A172 (cell line): ENCODE measurements at places on chromosomes 6 and 20.

- peak; percentile 40 for DNase-seq
These were observed 399.6 kb downstream of the NKAIN2 start for GRCh38 chr6:124203101-124203811.

- DNase-seq, result no peak
These were observed 135.6 kb downstream of the GMDS start for GRCh38 chr6:2109796-2110195.

DNA sequence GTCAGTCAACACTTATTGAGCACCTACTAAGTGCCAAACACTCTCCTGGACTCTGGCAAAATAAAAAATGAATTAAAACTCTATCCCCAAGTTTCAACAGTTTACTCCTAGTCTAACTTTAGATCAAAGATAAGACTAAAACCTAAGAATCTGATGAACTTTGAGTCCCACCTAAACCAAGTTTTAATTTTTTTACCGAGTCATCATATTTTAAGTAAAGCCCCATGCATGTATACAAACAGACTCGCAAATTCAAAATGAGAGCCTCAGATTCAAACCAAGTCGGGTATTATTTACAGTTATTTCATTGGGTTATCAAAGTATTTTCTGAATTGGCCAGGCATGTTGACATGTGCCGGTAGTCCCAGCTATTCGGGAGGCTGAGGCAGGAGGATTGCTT, 28.2 kb downstream of the BNIP5 start:
- no peak for DNase-seq

GRCh38 chr20:62409931-62410745, 3.1 kb upstream of the CABLES2 start:
- DNase-seq, result peak; percentile 65

DNA sequence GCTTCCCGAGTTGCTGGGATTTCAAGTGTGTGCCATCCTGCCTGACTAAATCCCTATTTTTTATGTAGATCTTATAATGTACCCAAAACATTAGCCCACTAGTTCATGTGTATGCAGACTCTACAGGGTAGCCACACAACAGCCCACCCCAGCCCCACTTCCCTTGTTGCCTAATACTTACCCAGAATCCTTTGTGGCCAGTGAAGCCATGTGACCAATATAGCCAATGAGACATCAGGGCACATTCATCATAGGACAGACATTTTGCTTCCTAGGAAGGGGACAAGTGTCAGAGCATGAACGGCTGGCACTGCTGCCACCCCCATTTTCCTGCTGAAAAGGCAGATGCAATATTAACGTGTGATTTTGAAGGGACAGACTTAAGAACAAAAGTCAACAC, 36.0 kb upstream of the TCP11 start:
- DNase-seq, result no peak

- DNase-seq, result no peak
These were observed 39.3 kb upstream of the HIVEP1 start for GRCh38 chr6:11972806-11973205.

GRCh38 chr20:61525781-61526431, 273.8 kb downstream of the CDH4 start:
- no peak for DNase-seq

GRCh38 chr6:16419636-16420336, 181.4 kb downstream of the GMPR start:
- no peak for DNase-seq

DNA sequence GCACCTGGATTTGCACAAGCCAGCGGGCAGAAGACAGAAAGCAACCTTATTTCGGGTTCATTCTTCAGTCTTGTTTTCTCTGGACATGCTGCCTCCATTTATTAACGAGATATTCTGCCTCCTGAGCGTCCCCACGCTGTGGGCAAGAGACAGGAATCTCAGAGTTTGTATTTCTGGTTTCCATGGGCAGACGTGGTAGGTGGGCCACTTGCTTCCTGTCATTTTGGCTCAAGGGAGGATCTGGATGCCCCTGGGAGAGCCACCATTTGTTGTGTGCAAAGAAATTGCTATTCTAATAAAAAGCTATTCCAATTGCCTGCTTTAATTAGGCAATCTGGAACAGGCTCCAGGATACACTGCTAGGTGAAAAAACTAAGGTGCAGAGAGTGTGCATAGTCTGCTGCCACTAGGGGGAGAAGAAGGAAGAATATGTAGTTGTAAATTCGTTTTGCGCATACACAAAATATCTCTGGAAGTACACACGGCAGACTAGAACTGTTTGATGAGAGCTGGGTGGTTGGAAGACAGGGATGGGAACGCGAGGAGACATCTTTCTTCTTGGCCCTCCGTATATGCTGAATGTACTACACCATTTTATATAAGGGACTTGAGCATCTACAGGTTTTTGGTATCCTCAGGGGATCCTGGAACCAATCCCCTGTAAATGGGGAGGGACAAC, 30.1 kb upstream of the SLC16A10 start:
- peak; percentile 46 for DNase-seq

- DNase-seq, result peak; percentile 14
These were observed 174.4 kb upstream of the RIN2 start for GRCh38 chr20:19583532-19584175.

- no peak for DNase-seq
These were observed 86.6 kb downstream of the TFAP2B start for GRCh38 chr6:50905297-50905696.

- no peak for DNase-seq
These were observed 65.6 kb downstream of the TMEM200A start for GRCh38 chr6:130431346-130431852.

- DNase-seq, result no peak
These were observed 24.5 kb downstream of the GZF1 start for GRCh38 chr20:23386304-23387117.

- no peak for DNase-seq
These were observed 1.4 kb upstream of the KHDC1 start for GRCh38 chr6:73264446-73264845.

GRCh38 chr20:58880994-58881752, 28.7 kb downstream of the GNAS start:
- no peak for DNase-seq
